Left renal pelvis (tissue), 4 donors: ENCODE measurements at places on chromosomes 1 and 21. TPM values are rescaled to one million over a fixed set of nuclear protein-coding genes. Genes with fewer than 3 reads are reported as not detected.

DNA sequence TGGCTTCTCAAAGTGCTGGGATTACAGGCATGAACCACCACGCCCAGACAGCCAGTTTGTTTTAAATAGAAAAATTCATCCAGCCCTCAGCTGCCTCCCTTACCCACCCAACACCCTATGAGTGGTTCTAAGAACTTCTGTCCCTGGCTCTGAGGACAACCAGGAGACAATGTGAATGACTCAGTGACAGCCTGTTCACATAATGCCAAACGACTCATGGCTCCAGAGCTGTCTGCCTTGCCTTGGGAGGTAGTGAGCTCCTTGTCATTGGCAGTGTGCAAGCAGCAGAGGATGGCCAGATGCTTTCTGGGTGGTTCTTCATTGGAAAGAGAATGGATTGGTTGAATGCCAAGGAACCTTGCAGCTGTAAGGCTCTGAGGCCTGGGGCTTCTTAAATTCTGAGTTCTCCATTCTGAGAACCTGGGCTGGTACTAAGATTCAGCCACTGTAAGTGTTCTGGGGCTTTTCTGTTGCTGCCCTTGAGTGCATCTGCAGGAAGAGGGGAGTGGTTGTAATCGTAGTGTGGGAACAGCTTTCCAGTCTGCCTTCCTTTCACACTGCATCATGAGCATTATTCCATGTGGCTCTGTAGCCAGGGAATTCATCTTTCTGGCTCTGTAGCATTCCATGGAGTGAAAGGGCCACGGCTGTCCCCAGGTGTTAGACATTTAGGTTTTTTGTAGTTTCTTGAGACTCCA lies 5.8 kb downstream of the SERINC2 start:
- DNase-seq = no peak

GRCh38 chr21:16913010-16913409 lies 599.8 kb upstream of the CXADR start:
- DNase-seq = no peak

The DLGAP3 gene
- 2.1 TPM for polyA plus RNA-seq

GRCh38 chr1:246678816-246679793 lies 45.1 kb upstream of the SCCPDH start:
- DNase-seq = no peak

DNA sequence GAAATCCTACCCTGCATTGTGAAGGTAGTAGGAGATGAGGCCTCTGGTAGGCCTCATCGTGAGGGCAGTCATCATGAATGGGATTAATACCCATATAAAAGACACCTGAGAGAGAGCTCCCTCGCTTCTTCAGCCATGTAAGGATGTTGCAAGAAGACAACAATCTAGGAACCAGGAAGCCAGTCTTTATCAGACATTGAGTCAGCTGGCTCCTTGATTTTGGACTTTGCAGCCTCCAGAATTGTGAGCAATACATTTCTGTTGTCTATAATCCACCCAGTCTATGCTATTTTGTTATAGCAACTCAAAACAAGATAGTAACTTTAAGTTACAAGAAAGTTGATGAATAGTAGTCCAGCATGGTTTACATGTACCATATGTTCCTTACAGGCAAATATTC lies 208.5 kb downstream of the KCNT2 start:
- DNase-seq = no peak

DNA sequence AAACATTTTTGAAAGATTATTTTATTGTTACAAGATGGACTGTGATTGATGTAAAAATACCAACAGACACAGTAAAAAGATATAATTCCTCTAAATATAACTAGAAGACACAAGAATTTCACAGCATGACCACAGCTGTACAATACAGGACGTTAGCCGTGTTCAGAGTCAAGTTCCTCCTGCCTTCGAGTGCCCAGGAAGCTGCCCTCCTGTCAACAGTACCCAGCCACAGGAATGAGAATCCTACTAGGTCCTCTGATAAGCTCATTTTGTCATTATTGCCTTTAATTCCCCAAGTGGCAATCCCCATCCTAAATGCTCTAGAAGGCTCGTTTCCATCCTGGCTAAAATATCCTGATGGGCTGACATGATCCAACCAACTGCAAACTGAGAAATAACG lies 16.4 kb upstream of the CAPN2 start:
- DNase-seq = no peak

- no peak for DNase-seq
Measured at GRCh38 chr1:24555591-24556413, at the start of gene NCMAP. Gene NCMAP (plus strand): TSS chr1:24556087. CDS start chr1:24595431, 39,344 bp downstream.

GRCh38 chr21:26388731-26389231 lies 184.3 kb downstream of the CYYR1 start:
- DNase-seq = no peak
